ENCODE measurements at places on chromosomes 5 and 9.

GRCh38 chr5:86864051-86864450 lies 246.3 kb downstream of the COX7C start:
- DNase-seq = no peak

DNA sequence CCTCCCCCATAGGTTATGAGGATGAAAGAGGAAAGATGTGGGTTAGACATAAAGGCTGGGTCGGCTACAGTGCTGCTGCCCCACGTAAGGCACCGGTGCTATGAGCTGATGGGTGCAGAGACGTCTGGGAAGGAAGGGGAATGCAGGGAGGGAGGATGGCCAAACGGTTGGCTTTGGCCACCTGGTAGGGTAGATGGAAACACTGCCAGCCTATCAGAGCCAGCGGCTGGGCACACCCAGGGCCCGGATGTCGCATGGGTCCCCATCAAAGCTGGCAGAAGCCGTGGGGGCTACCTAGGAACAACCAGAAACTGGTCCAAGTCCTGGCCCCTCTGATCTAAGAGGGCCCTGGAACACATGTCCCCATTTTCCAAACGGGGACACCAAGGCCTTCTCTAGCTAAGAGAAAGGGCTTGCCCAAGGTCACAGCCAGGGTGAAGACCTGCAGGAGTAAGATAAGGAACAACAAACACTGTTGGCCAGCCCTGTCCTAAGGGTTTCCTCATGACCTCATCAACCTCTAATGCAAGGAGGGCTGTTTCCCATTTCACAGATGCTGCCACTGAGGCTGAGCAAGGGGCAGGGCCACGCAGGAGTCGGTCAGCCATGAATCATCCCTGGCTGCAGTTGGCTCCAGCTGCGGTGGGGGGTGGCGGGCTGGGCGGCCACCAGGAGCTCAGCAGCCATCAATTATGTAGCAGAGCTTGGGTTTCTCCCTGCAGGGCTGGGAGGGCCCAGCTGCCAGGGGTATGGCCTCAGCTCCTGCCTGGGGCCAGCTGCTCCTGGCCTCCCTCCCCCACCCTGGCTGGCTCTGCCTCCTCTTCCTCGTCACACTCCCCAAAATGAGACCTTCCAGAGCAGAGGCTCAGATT lies 4.9 kb downstream of the SH3GLB2 start:
- peak; percentile 94 for DNase-seq

DNA sequence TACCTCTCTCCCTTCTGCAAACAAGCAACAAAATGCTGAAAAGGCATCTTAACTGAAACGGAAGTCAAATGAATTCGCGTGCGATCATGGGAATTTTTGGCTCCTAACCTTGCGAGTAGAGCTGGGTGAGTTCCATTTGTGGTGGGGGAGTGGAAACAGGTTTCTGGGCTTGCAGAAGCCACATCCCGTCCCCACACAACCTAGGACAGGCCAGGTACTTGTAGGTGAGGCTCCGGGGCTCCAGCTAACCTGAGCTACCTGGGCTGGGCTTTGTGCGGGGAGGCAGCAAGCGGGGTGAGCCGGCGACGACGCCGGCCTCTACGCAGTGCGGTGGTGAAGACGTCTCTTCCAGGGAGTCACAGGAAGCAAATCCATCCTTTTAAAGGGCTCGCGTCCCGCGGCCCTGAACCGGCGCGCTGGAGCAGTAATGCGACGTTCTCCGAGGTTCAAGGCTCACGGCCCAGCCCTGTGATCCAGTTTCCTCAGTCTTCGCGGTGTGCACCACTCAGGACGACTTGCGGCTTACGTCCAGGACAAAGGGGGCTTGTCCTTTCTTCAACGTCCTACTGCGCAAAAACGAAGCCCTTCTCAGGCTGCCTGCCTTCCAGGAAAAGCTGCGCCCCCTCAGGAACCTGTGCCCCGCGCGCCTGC lies 567 bp upstream of the SPIN1 start:
- peak; percentile 40 for DNase-seq

GRCh38 chr9:108054131-108054630 lies 564.6 kb upstream of the KLF4 start:
- no peak for DNase-seq

- no peak for DNase-seq
These were observed 90.5 kb downstream of the ADAMTS12 start for GRCh38 chr5:33801292-33801691.

All from fibroblast of gingiva (primary cell).